Activated CD4-positive, alpha-beta T cell treated with anti-CD3 and anti-CD28 coated beads, Interleukin-2, amount 50 U/mL, for 4 hours (primary cell): ENCODE measurements at places on chromosomes 4 and X.

GRCh38 chr4:119244832-119245231, 32.3 kb downstream of the USP53 start:
- no peak for DNase-seq

DNA sequence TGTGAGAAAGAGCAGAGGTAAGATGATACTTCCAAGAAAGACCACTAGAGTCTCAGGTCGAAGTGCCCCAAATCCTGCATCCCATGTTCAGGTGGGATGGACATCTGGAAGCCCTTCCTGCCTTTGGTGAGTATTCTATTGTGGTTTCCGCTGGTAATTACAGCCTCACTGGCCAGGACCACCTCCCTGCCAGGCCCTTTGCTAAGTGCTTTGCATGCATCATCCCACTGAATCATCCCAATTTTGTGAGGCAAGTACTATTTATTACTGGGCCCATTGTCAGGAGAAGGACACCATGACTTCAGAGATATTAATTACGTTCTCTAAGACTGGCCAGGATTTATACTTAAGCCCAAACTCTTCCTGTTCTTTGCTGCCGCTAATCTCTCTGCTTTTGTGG, 10.7 kb upstream of the PASD1 start:
- no peak for DNase-seq

DNA sequence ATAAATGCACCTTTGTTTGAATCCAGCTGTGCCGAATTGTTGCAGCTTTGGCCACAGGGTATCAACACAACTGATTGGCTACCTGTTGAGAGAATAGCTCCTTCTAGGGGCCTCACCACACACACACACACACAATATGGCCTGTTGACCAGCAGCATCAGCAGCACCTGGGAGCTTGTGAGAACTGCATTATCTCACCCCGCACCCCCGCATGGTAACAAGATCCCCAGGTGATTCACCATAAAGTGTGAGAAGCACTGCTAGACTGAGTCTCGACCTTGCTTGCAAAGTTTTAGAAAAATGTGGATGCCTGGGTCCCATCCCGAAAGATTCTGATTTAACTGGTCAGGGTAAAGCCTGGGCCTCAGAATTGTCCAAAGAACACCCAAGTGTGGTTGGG, 176.9 kb upstream of the PRPS2 start:
- no peak for DNase-seq

DNA sequence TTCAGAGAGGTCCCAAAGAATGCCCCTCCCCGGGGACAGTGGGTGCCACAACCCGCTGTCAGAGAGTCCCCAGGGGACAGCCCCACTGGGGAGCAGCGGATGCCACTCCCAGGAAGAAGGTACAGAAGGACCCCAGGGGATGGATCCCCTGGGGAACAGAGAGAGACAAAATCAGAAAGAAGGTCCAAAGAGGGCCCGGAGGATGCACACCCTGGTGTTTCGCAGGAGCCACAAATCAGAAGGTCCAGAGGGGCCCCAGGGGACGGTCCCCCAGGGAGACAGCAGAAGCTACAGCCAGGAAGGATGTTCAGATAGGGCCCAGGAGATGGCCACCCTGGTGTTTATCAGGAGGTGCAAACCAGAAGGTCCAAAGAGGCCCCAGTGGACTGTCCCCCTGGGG, 1.4 kb downstream of the TEX13D start:
- DNase-seq = no peak

DNA sequence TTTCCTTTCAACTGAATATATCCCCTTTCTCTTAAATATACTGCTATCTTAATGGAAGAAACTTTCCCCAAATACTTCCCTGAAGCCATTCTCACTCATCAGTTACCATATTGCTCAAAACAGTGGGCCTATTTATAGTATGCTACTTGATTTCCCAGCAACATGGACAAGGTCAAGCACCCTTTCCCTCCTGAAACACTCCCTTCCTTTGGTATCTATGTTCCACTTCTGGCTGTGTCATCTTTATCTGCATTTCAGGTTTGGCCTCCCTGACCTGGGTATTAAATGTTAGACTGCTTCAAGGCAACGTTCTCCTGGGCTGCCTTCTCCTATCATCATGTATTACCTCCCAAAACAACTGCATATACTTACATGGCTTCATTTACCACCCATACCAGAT, 101.3 kb downstream of the ZAR1 start:
- no peak for DNase-seq

GRCh38 chrX:69510914-69511513, 6.9 kb downstream of the NALF2 start:
- DNase-seq = no peak

DNA sequence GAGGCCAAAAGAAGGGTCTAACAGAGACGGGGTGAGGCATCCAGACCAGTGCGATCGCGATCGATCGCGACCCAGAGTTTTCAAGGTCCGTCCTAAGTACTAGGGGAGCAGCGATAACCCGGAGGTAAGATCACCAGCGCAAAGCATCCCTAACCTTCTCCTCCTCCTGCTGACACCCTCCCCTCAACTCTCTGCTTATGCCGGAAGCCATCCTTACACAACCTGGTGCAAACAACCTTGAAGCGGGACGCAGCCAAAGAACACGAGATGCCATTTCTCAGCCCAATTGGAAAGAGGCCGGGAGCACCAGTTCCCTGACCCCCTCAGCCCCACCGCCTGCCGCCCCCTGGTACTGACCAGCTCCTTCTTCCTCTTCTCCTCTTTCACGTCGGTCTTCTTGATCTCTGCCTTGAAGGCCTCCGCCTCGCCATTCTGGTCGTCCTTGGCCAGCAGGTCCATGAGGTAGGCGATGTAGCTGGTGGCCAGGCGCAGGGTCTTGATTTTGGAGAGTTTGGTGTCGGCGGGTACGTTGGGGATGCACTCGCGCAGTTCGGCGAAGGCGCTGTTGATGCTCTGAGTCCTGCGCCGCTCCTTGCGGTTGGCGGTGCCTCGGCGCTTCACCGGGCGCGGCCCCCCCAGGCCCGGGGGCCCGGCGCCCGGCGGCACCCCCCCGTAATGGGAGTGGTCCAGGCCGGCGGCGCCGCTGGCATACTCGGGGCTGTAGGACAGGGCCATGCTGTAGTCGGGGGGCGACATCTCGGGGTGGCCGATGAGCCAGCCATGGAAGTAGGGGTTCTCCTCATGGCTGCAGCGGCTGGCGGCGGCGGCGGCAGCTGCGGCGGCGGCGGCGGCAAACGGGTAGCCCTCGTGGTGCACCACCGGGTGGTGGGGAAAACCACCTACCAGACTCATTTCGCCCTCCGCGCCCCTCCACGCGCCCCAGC, 1.4 kb downstream of the HAND2 start:
- DNase-seq = no peak
